ENCODE measurements at places on chromosomes 13 and 19.
A peak's percentile ranks its signal among the peaks of the same experiment; 100 is the strongest.

DNA sequence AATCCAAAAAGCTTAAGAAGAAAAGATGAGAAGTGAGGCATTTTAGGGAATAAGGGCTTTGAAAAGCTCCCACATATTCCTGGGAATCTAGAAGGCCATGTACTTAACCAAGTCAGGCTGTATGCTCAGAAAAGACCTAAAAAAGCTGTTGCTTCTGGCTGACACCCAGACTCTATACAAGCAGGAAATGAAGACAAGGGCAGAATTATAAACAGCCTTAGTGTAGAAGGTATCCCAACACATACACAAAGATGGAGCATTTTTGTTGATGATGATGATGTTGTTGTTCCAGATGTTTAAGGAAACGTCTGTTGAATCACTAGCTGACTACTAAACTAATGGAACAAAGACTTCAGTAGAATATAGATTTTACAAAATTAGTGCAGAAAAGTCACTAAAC lies 26.1 kb upstream of the N4BP2L1 start:
- DNase-seq: no peak

DNA sequence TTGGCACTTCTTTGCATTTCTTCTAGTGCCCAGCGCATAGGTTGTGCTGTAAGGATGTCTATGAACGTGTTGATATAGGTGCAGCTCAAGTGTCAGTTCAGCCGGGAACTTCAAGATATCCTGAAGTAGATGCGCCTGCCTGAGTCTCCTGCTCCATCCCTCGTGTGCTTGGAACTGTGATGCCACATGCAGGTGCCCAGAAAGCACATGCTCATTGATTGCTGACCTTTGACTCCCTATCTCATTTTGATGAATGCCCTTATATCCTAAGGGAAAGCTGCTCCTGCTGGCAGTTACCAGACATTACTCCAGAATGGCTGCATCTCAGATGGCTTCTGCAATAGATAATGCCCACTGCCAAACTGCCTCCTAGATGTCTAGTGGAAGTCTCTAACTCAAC lies 40.9 kb downstream of the CBY2 start:
- no peak for DNase-seq

DNA sequence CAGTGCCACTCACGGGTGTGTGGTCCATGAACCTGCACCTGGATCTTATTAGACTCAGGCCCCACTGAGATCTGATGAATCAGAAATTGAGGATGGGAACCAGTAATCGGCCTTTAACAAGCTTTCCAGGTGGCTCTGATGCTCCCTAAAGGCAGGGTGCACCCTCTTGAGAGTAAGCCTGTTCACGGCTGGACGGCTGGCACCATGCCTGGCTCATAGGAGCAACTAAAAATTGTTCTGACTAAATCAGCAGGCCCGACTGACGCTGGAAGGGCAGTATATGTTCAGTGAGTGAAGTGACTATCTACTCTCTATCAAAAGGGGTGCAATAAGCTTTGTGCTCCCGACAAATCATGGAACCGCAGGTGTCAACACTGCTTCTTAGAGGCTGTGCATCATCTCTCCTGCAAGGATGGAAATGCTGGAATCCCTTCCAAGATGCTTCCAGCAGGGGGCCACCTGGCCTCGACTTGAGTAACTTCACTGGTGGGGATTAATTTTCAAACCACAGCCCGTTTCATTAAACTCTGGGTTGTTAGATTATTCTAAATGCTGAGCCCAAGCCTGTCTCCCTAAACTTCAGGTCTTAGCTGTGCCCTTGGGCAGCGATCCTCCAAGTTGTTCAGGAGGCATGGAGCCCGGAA lies 28.4 kb downstream of the TMTC4 start:
- peak; percentile 33 for DNase-seq

DNA sequence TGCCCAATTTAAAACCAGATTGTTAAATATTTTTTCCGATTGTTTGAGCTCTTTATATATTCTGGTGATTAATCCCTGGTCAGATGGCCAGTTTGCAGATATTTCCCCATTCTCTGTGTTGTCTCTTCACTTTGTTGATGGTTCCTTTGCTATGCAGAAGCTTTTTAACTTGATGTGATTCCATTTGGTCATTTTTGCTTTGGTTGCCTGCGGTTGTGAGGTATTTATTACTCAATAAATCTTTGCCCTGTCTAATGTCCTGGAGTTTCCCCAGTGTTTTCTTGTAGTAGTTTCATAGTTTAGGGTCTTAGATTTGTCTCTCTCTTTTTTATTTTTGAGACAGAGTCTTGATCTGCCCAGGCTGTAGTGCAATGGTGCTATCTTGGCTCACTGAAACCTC lies 23.8 kb upstream of the LMO7 start:
- DNase-seq: no peak

DNA sequence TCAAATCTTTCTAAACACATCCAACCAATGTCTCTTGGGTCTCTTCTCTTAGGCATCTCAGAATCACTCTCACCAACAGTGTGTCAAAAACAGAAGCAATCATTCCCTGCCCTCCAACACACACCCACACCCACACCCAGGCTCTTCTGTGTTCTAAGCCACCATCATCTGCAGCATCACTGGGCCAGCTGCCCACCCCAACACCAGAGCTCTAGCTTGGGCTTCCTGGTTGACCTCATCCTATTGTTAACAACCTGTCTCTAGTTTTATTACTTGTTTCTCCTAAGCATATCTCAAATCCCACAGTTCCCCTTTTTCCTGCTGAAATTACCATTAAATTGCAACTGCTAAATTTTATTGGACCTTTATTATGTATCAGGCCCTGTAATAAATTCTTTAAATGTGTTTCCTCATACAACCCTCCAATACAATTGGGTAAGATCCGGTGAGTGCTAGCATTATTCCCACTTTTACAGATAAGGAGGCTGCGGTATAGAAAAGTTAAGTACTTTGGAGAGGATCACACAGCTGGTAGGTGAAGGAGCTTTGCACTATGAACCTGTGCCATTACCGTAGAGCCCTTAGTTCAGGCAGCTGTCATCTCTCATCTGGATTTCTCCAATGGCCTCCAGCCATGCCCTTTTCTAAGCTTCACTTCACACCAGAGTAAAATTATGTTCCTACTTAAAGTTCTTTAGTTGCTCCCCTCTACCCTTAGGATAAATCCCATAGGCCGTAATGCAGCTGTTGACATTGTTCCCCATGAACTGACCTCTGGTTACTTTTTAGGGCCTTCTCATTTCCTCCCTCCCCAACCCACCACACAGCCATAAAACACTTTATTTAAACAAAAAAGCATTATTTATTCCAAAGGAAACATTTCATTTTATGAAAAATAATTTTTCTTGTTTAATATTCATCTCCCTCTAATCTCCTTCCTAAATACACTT lies 227.7 kb downstream of the B3GLCT start:
- no peak for DNase-seq

- no peak for DNase-seq
Observed at GRCh38 chr19:42965176-42965575, 28.2 kb upstream of the PSG7 start.

Data from NCI-H1694 (cell line).